Activated naive CD8-positive, alpha-beta T cell treated with anti-CD3 and anti-CD28 coated beads, Interleukin-2, amount 50 U/mL, for 16 hours (primary cell): ENCODE measurements at places on chromosomes 12 and 14.
A peak's percentile ranks its signal among the peaks of the same experiment; 100 is the strongest.

GRCh38 chr12:83826112-83826511 lies 1086.5 kb downstream of the SLC6A15 start:
- no peak for DNase-seq

DNA sequence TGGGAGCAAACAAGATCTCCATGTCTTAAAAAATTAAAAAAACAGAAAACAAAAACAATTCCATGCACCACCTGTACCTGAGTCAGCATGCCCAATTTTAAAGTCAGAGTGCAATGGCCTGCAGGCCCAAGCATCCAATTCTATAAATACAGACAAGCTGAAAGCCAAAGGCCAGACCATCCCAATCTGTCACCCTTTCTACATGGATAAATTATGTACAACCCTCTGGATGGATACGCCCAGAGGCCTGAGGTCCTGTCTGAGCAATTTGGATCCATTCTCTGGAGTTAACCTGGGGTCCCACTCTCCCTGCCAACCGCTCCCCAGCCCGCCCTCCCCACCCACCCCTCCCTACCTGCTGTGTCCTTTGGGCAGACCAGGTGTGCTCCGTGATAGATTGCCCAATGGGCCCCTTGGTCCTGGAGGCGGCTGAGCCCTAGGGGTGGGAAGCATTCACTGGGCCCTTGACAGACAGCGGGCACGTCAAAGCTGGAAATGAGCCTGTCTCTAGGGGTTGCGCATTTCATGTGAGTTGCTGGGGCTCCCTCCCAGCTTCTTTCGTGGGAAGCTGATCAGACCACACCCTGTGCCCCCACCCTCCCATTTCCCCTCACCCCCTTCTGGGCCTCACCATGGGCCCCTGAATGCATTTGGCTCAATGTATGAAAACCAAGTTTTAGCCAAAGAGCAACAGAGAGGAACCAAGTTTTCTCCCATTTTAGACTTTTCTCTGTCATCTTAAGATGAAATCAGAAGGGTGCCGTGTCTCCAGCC lies 171.3 kb downstream of the BCL11B start:
- no peak for DNase-seq

DNA sequence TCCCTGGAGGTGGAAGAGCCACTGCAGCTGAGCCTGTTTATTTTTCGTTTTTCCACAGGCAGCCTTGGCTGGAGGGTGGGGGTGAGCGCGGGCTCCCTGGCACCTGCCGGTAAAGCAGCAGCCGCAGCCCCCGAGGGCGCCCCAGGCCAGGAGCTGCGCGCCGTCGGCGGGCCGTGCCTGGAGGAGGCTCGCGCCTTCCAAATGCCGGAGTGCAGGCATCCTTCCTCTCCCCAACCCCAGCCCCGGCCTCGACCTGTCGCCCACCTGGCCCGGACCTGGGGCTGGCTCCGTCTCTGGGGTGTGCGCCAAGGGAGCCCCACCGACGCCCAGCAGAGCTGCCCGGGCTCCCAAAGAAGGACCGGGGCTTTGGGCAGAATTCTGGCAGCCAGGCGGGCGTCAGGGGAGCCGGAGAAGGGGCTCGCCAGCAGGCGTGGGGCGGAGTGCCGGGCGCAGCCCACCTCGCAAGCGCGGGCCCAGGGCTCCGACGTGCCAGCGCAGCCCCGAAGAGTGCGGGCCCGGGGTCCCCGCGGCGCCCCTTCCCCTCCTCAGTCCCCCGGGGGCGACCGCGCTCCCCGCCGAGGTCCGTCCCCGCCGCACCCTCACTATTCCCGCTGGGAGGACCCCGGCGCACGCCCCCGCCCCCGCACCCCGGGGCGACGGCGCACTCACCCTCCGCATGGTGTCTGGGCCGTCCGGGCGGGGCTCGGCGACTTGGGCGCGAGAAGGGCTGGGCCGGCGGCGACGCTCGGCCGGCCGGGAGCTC lies 130.3 kb downstream of the NDUFA12 start:
- DNase-seq, result no peak

DNA sequence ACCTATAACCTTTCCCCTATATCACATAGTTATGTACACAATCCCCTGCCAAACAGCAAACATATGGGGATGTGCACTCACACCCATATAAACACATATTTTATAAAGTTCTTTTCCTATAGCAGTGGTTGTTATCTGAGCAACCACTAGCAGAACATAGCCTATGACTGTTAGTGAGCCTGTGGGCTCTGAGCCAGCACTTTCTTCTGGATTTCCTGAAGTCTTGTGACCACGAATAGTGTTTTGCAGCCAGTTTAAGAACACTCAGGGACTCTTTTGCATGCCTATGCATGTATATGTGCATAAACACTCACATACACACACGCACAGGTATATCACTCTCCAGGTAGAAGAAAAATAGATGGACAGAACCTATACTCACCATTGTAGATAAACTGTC lies 17.1 kb downstream of the TESPA1 start:
- no peak for DNase-seq

DNA sequence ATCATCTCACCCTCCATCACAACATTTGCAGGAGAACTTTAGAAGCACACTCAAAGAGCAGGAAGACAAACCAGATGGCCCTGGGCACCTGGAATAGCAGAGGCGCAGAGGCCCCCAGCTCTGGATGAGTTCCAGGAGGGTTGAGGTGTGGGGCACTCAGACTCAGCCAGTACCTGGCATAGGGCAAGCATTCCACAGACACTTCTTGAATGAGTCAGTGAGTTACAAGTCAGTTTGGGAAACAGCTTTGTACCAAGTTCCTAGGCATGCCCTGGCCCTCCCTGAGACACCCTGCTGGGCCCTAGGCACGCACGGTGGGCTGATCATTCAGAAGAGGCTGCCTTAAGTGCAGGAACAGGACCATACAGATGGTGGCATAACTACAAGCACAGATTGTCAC lies 54.3 kb downstream of the MAP3K9 start:
- no peak for DNase-seq

DNA sequence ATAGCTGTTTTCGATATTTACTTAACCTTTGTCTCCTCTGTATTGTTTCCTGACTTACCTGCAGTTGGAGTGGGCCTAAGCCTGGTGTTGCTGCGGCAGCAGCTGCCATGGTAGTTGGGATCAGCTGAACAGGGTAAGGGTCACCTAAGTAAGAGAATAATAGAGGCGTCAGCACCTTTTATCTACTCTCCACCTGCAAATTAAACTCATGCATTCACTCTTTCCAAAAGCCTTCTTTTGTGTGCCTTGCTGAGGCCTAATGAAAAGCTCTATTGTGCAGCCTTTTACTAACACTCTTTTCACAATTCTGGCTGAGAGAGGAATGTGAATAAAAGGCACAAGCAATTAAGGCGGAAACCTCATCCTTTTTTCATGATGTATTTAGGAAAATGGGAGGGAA lies 308.7 kb downstream of the SOX5 start:
- DNase-seq, result no peak

DNA sequence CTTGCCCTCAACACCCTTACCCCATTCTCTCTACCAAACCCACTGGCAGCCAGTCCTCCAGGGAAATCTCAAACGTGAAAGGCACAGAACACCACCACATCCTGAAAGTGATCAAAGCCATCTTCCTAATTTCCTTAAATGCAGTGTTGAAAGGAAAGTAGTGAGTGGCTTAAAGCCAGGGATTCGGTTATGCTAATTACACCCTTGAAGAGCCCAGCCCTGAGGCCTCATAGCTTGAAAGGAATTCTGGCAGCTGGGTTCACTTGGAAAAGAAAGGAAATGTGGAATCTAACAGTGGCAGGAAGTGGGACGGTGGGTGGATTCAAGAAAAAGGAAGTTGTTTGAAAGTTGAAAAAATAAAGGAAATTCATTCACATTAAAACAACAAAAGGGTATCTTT lies 73.0 kb upstream of the FICD start:
- DNase-seq, result no peak

DNA sequence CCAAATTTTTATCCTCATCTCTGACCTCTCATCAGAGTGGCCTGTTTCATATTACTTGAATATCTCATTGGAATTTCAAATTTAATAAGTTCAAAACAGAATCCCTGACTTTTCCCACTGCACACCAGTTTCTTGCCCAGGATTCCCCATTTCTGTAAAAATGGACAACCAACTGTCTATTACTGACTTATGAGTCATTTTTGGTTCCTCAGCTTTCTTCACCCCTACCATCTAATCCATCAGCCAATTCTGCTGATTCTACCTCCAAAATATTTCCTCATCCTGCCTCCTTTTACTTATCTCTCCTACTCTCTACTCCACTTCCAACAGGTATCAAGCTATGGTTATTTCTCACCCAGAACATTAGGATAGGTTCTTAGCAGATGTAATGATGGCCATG lies 44.2 kb downstream of the TMX1 start:
- DNase-seq, result no peak

DNA sequence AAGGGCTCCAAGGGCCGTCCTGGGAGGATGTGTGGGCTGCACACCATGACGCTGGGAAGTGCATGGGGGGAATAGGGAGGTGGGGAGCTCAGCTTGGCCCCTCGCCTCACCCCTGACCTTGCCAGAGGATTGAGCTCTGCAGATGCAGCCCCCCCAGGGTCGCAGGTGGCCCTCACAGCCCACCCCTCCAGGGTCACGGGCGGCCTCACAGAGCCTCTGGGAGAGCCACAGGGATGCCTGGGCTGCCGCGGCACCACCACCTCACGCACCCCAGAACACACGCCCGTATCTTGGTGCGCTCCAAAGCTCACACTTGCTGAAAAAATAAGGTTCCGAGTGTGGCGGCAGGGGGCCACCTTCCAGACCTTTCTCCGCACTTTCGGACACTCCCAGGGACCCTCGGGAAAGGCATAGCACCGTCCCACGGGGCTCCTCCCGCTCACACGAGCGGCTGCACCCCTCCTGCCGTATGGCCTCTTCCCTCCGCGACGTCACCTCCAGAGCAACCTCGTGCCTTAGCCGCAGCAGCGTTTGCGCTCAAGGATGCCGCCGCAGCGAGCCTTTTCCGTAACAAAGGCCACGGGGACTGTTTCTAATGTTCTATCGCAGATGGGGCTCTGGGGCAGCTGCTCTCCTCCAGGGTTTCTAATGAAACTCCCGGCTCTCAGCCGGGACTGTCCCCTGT lies 9.9 kb upstream of the FBRSL1 start:
- DNase-seq, result no peak

GRCh38 chr14:59332727-59333126 lies 132.5 kb downstream of the GPR135 start:
- no peak for DNase-seq

DNA sequence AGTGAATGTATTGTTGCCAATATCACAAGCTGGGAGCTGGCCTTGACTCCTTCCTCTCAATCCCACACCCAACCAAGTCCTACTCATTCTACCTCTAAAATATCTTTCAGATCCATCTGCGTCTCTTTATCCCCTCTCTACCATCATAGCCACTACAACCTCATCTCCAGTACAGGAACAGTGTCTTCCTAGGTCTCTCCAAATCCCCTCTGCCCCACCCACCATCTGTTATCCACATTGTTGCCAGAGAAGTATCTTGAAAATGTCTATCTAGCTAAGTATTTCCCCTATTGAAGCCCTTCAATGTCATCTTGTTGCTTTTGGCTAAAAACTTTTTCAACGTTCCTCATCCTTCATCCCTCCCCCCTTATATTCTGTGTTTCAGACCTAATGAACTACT lies 244.7 kb downstream of the C12orf75 start:
- DNase-seq, result no peak

DNA sequence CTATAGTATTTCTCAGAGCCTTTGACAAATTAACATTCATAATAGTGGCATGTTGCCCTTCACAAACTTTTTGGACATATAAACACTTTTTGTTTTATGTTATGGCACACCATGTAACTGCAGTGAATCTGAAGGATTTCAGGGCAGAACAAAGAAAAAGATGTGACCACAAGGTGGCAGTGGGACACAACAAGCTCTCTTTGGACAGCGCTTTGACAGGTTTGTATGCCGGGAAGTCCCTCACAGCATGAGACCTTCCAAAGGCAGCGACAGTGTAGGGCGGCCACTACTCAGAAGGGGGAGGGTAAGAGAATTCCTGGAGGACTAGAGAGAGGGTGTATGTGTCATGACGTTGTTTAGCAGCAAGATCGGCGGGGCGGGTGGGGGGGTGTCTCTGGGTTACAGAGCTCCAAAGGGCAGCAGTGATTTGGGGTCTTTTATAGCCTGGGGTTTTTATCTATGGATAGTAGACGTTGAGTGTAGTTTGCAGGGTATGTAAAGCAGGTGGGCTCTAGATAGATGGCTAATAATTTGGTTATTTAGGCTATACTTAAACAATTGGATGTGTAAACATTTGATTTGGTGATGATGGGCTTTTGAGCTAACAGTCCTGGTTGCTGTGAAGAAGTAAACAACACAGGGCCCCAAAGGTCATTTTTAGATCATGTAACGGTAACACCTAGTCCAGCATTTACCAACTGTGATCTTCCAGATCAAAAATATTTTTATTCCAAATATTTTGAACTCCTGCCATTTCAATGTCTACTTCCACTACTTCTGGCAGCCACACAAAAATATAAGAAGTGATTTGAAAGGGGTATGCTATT lies 22.9 kb downstream of the ETFBKMT start:
- DNase-seq, result peak; percentile 42

DNA sequence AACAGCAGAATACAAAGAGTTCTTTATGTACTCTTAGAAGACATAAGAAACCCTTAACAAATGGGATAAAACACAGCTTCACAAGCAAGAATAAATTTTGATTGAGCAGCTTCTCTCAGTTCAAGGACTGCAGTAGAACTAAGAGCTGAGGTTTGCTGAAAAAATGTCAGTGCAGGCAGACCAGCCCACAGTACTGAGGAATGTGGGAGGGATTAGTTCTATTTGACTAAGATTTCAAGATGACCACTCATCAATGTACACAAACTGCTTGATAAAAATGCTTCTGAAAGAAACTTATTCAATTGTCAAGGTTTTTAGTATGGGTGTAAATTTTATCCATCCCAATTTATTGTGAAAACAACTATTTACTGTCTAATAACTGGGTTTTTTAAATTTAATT lies 138.4 kb downstream of the SEC23A start:
- no peak for DNase-seq

GRCh38 chr14:39246618-39247017 lies 12.9 kb downstream of the MIA2 start:
- no peak for DNase-seq

DNA sequence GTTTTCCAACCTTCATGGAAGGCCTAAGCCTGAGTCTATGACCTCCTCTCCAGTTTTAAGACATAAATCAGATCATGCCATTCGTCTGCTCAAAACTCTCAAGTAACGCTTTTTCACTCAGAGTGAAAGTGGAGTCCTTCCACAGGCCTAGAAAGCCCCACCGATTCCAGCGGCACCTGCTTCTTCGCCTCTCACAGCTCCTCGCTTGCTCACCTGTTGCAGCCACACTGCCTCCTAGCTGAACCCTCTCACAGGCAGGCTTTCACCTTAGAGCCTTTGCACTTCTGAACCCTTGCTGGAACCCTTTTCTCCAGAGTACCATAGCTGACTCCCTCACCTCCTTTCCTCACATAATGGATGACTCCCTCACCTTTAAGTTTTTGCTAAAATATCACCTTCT lies 301.1 kb downstream of the ZFP36L1 start:
- no peak for DNase-seq

- DNase-seq, result no peak
Observed at GRCh38 chr12:125340791-125341190, 275.6 kb downstream of the AACS start.

GRCh38 chr14:32230181-32230580 lies 27.1 kb upstream of the RNU6-8 start:
- DNase-seq, result no peak
